Keratinocyte (primary cell): ENCODE measurements at places on chromosomes 13 and 19.

- no peak for DNase-seq
Observed at GRCh38 chr19:16139752-16140151, 3.7 kb upstream of the HSH2D start.

- no peak for DNase-seq
Observed at GRCh38 chr19:38880076-38880881, 2.2 kb upstream of the RINL start.

- no peak for DNase-seq
Observed at GRCh38 chr13:87999240-87999700, 328.1 kb downstream of the SLITRK5 start.

GRCh38 chr13:37701972-37702371 lies 103.4 kb upstream of the POSTN start:
- no peak for DNase-seq
